ENCODE measurements at places on chromosomes 12 and 14.

DNA sequence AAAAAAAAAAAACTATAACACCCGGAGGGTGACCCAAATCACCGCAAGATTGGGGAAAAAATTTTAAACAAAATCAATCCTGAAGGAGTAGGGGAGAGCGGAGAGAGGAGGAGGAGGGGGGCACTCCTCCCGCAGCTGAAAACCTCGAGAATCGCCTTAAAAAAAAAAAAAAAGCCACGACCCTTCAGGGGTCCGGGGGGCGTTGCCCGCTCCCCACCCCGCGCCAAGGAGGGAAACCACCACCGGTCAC lies 254 bp downstream of the GTF2A1 start:
- no peak for DNase-seq

- no peak for DNase-seq
These were observed 61.2 kb downstream of the FBXL14 start for GRCh38 chr12:1533205-1533601.

GRCh38 chr12:19239616-19240234 lies 110.2 kb downstream of the PLEKHA5 start:
- DNase-seq = no peak

- DNase-seq = no peak
These were observed 82.0 kb downstream of the ETV6 start for GRCh38 chr12:11731455-11731854.

DNA sequence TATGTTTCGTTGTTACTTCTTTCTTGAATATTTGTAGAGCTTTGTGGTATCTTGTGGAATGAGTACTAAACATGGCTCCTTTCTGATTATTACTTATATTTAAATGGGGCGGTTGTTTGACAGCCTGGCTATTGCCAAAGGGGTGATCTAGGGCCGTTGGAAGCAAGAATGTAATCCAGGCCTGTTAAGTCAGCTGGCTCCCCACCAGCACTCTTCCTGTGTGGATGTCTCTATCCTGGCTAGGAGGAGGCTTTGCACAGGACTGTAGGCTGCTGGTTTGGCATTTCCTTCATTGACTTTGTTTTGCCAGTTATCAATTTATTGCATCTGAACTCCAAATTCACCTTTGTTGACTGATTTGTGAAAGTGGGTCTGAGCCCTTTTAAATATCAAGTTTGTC lies 5.6 kb downstream of the FAM234B start:
- peak; percentile 19 for DNase-seq

GRCh38 chr12:130632642-130633041 lies 83.5 kb downstream of the RIMBP2 start:
- DNase-seq = no peak

DNA sequence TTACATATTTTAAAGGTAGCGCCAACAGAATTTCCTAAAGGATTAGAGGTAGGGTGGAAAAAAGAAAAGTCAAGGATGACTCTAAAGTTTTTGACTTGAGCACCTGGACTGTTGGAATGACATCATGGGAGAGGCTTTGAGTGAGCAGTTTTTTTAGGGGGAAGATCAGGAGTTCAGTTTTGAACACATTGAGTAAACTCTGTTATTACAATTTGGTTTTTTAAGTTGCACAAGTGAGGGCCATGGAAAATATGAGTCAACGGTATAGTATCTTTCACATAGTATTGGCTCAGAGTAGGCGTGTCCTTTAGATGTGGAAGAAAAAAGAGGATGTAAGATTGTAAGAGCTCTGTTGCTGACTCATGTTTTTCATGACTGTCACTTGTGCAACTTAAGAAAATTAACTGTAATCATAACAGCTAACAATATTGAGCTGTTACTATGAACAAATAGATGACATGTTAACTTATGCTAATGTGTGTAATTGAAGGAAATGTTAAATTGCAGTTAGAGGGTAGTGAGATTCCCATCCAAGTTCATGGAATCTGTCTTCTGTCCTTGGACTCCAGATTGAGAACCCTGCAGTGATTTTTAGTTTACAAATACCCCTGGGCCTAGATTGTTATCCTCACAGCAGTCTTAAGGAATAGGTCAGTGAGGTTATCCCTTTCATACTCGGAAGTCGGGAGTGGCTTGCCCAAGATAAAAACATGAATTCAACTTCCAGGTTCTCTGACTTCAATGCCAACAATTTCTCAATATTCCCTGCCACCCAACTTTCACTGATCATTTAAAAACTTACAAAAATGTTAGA lies 48.2 kb upstream of the ATP2B1 start:
- DNase-seq = peak; percentile 98

GRCh38 chr12:8048906-8049305 lies 16.4 kb downstream of the FOXJ2 start:
- DNase-seq = no peak

- no peak for DNase-seq
These were observed 5.1 kb downstream of the LAG3 start for GRCh38 chr12:6777386-6777785.

DNA sequence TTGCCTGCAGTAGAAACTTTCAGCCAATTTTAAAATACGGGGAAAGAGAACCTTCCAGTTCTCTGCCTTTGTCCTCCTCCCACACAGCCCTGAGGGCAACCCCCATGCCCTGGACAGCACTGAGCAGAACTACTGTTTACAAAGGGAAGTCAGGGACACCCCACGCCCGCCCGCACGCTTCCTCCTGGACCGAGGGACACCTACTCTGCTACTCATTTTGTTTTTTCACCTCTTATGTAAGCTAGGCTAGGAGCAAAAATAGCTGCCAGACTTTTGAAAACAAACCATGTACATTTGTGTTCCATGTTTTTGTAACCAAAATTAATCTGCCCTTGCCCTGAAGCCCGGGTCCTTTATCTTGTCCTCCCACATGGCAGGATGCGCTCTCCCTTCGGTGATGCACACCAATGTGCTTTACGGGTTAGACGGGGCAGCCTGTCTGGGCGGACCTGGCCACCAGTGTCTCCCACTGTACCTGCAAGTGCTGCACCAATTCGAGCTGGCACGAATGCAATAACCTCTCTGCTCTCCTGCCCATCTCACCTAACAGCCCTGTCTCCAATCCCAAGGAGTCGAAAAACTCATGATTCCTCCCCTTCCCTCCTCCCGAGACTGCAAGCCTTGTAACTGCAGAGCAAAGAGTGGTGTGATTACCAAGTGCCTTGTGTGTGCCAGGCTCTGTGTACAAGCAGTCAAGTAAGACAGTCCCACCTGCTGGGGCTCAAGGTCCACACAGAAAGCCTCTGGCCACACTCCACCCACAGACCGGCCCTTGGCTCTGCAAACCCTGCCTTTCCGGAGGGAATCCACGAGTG lies 85.2 kb downstream of the CCDC88C start:
- no peak for DNase-seq

DNA sequence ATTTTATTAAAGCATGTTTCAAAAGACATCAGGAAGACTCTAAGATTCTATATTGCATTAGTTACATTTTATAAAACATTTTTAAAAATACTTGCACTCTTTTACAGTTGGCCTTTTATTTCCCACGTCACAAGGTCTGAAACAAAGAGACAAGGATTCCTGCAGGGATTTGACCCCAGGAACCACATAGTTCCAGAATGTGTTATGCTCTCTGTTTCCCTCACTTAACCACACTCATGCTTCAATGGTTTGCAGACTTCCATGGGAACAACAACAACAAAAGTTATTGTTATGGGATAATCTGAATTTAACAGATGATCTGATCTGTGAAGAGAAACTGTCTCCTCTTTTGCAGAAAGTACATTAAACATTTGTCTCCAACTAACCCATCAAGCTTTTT lies 104.3 kb upstream of the PPFIA2 start:
- no peak for DNase-seq

GRCh38 chr14:80942191-80942600 lies 658 bp upstream of the CEP128 start:
- no peak for DNase-seq

- DNase-seq = no peak
These were observed 8.3 kb upstream of the PPFIBP1 start for GRCh38 chr12:27515671-27516070.

- DNase-seq = no peak
These were observed 149.5 kb downstream of the TMTC3 start for GRCh38 chr12:88291498-88292131.

Data from AG04449 (cell line).